ENCODE measurements at places on chromosomes 11 and 22.
A peak's percentile ranks its signal among the peaks of the same experiment; 100 is the strongest.

- DNase-seq, result no peak
Measured at GRCh38 chr11:118917481-118918127, 8.1 kb downstream of the BCL9L start.

GRCh38 chr22:34783436-34783835 lies 282.5 kb upstream of the ISX start:
- no peak for DNase-seq

GRCh38 chr11:14275076-14275475 lies 83.9 kb downstream of the RRAS2 start:
- DNase-seq, result no peak

GRCh38 chr22:25933158-25933788 lies 191.3 kb downstream of the MYO18B start:
- no peak for DNase-seq

DNA sequence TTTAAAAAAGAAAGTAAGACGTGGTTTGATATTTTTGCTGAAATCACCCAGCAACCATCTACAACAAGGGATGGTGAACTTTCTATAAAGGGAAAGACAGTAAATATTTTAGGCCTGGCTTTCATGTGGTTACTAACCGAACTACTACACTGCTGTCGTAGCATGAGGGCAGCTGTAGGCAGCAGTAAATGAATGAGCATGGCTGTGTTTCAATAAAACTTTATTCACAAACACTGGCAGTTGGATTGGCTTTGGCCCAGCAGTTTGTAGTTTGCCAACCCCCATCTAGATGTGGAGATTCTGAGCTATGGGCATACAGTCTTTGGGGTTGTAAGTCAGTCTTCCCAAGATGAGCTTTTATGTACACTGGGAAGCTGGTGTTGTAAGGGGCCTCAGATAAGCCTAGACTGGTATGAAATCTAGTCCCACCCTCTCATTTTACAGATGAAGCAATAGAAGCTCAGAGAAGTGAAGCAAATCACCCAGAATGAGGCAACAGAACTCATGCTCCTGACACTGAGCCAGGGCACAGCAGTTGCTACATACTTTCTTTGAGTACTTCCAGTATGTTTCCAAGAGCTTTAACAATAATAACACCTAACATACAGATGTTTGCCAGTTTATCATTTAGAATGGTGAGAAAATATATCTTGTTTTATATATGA lies 204.4 kb downstream of the ADAMTS15 start:
- no peak for DNase-seq

GRCh38 chr11:110984147-110984546 lies 261.4 kb upstream of the POU2AF2 start:
- DNase-seq, result peak; percentile 67

- DNase-seq, result no peak
Measured at GRCh38 chr22:31891366-31892079, 52.8 kb upstream of the YWHAH start.

DNA sequence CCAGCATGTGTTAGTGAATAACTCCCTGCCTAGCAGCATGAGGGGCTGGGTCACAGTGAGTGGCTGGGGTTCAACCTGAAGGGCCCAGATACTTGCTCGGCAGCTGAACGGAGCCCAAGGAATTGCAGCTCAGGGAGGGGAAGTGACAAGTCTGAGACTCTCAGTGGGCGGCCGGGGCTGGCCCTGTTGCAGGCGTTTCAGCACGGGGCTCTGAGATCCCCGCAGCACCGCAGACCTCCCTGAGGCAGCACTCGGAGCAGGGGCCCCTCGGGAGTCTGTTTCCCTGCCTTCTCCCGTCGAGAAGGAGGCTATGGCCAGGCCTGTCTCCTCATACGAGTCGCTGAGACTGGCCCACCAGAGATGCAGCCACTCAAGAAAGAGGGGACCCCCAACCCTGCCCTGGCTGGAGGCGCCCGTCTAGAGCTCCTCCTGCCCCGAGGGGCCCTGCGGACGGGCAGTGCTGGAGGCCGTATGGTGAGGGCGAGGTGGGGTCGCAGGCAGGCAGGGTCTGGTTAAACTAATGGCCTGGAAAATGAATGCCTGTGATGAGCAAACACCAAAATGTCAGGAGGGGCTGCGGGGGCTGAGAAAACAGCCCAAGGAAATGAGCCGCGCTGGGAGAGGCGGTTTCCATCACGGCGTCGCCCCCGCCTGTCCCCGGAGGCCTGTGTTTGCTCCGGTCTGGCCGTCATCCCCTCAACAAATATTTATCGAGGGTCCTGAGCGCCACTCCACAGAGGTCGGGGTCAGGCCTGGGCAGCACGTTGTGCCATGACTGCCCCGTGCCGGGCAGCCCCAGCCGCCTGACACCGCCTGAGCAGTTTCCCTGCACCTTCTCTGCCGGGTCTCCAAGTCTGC lies 9.3 kb downstream of the TSSC4 start:
- no peak for DNase-seq

DNA sequence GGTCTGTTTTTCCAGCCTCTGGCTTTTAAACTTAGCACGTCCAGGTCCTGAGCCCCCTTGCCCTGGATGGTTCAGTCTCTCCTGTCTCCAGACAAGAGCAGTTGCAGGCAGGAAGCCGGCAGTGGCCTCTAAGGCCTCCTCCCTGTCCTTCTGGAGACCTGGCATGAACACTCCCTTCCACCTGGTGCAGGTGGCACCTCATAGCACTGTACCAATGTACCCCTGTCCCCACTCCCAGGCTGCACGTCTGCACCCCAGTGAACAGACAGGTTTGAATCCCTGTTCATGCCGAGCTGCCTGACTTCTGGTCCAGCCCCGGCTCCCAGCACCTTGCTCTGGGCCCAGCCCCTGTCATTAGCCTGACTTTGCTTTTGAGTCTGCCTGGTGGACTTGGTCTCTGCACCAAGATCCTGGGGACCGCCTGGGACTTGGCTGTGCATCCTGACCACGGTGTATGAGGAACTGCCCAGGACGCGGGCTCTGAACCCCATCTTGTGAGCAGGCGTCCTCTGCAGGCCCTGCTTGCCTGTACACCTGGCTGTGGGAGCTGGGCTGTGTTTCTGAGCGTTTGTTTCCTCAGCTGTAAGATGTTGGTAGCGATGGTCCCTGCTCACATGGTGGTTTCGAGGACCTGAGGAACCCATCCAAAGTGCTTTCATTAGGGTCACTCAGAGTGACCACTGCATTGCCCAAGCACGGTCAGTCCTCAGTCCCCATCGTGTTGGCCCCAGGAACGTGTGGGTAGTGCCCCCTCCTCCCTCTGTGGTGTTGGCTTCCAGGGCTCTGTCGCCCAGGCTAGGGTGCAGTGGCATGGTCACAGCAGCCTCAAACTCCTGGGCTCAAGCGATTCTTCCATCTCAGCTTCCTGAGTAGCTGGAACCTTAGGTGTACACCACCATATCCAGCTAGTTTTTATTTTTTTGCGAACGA lies 75.0 kb upstream of the SHANK2 start:
- DNase-seq, result no peak

GRCh38 chr11:134252346-134253187 lies 585 bp downstream of the THYN1 start:
- DNase-seq, result no peak

DNA sequence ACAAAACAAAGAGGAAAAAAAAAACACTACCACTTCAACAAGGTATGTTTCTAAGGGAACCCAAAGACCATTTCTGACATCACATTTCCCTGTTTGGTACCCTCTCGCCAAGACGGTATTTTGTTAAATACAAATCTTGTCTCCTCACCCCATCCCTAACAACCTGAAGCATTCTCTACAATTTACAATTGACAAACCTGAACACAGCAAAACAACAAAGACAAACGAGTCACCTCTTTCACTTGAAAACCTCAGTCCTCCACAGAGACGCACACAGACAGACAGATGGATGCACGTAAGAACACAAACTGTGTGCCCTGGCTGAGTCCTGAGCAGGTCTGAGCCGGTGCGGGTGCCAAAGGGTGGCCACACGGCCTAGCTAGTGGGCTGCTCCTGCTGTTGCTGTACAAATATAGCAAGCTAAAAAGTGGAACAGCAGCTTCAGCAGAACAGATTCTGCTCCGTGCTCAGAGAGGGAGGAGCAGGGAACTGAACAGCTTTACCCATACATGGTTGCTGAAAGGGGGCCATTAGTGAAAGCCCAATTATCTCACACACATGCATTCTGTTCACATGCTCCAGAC lies 28.5 kb downstream of the CELF1 start:
- no peak for DNase-seq

- DNase-seq, result peak; percentile 80
Measured at GRCh38 chr22:35961480-35962295, 66.9 kb downstream of the RBFOX2 start.

DNA sequence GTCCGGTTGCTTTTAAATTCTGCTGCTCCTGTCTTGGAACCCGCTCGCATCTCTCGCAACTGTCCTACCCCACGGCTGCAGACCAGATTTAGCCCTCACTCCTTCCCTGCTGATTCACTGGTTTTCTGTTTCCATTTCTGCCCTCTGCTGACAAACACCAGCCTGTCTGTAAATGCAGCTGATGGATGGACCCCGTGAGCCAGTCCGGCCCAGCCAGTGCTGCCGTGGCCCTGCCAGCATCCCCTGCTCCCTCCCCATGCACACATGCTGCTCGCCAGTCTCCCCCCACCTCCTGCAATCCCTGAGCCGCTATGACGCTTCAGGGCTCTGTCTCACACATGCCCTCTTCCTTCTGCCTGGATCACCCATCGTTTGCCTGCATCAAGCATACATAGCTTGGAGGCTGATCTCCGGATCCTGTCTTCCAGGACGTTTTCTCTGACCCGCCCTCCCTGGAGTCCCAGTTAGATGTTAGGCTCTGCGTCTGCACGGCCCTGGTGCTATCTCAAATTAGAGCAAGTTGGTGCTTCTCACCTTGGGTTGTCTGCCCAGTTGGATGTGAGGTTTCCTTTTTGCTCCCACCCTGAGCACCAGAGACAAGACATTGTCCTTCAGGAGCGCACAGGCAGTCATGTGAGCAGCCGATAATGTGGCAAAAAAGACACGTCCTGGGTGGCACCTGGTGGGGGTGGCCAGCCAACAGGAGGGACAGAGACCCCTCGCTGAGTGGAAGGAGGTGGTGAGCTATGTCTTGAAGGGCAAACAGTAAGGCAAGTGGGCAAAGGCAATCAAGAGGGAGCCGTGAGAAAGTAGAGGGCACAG lies 4.3 kb upstream of the ACR start:
- DNase-seq, result no peak

DNA sequence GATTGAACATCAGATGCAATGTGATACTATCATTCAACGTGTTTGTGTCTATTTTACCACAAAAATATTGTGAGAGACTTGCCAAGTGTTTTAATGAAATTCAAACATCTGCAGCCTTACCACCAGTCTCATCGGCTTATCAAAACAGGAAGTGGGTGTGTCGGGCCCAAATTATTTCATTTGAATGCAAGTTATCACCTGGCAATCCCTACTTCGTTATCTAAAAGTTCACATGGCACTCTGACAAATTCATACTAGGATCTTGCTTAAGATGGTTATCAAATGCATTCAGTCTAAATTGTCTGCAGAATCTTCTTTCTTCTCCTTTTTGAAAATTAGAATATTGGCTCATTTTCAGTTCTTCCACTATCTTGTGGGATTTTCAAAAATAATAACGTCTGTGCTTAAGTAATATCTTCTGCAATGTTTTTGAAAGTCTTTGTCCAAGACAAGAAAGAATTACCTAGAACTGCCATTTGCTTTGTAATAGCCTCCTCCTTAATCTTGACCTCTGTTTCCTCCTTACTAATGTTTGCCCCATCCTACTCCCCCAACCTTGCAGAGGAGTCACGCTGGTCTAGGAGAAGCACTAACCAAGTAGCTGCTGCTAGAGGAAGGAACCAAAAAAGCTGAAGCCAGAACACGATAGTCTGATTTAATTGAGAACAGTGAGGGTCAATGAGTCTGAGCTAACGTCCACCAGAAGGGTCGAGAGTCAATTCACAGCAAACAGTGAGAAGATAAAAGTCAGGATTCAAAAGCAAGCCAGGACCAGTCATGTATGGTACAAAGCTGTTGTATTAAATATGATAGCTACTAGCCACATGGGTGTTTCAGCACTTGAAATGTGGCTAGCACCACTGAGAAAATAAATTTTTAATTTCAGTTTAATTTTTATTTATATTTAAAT lies 10.2 kb upstream of the BIRC3 start:
- DNase-seq, result no peak

DNA sequence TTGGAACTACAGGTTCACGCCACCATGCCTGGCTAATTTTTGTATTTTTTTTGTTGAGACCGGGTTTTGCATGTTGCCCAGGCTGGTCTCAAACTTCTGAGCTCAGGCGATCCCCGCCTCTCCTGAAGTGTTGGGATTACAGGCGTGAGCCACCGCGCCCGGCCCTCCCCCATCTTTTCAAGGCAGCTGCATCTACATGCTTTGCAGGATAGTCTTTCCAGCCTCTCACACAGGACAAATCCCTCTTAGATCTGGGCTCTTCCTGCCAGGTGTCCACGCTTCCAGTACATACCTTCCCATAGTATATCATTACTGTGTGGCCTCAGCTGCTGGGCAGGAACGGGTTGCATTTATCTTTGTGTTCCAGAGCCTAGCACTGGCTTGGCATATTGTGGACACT lies 49.7 kb downstream of the C11orf96 start:
- DNase-seq, result no peak

- no peak for DNase-seq
Measured at GRCh38 chr11:128372977-128373376, 214.4 kb downstream of the ETS1 start.
